Endothelial cell of umbilical vein (primary cell): ENCODE measurements at places on chromosomes 7 and 10.

GRCh38 chr10:72687035-72687434, 4.9 kb upstream of the MCU start:
- no peaks in the 10 kb centered on the region for H3K27me3 ChIP-seq
- DNase-seq: no peak
- no peak overlapping the region for H3K4me3 ChIP-seq
- H3K4me1 ChIP-seq: peaks cover 4% of the 10 kb centered on the region

- no peaks in the 10 kb centered on the region for H3K4me1 ChIP-seq
- no peaks in the 10 kb centered on the region for H3K27me3 ChIP-seq
- no peak overlapping the region for H3K4me3 ChIP-seq
- H3K36me3 ChIP-seq: no peaks in the 10 kb centered on the region
- no peak for DNase-seq
These were observed 767.0 kb downstream of the GRM8 start for GRCh38 chr7:126485791-126486190.

DNA sequence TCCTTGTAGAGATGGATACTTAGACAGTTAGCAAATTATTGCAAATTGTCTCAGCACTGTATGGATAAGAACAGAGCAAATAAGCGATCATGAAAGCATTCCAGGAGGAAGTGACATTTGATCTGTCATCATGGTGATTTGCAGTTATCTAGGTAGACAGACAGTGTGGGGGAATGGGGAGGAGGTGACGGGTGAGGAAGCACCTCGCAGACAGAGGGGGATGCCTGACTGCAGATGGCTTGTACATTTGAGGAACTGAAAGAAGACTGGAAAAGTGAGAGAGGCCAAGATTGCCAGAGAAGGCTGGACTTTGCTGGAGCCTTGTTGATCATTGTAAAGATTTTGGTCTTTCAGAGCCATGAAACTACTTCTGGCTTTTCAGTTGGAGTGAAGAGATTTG, 318.2 kb upstream of the CELF2 start:
- no peak for DNase-seq
- H3K27me3 ChIP-seq: no peaks in the 10 kb centered on the region
- H3K4me3 ChIP-seq: no peak overlapping the region

- no peaks in the 10 kb centered on the region for H3K27me3 ChIP-seq
- H3K36me3 ChIP-seq: no peaks in the 10 kb centered on the region
- H3K4me3 ChIP-seq: no peak overlapping the region
- DNase-seq: no peak
- no peak overlapping the region for H3K27ac ChIP-seq
- H3K4me1 ChIP-seq: no peaks in the 10 kb centered on the region
These were observed 75.3 kb downstream of the HIBADH start for GRCh38 chr7:27587429-27587828.

GRCh38 chr7:50362712-50363282, 58.3 kb downstream of the IKZF1 start:
- DNase-seq: no peak
- H3K36me3 ChIP-seq: no peaks in the 10 kb centered on the region
- no peak overlapping the region for H3K4me3 ChIP-seq
- no peaks in the 10 kb centered on the region for H3K27me3 ChIP-seq
- no peak overlapping the region for H3K27ac ChIP-seq

- H3K36me3 ChIP-seq: no peaks in the 10 kb centered on the region
- no peak overlapping the region for H3K27ac ChIP-seq
- H3K4me1 ChIP-seq: no peaks in the 10 kb centered on the region
- no peak overlapping the region for H3K4me3 ChIP-seq
- H3K27me3 ChIP-seq: no peaks in the 10 kb centered on the region
These were observed 149.8 kb upstream of the STEAP4 start for GRCh38 chr7:88456490-88456889.

DNA sequence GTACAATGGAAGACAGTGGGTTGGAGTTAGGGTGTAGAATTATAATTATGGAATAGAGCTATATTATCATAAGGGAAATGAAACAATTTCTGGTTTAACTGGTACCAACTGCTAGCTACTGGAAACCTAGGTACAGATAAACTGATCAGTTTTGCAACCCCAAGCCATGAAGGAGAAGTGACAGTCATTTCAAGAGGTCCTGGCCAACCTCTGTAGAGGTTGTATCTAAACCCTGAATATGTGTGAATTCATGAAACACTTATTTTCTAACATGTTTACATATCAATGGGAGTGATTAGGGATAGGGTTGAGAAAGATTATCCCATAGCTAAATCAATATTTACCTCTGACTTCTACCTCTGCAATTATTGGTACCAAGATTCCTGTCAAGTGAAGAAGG, 29.9 kb upstream of the CC2D2B start:
- no peak overlapping the region for H3K27ac ChIP-seq
- peaks cover 1% of the 10 kb centered on the region for H3K36me3 ChIP-seq
- no peak overlapping the region for H3K4me3 ChIP-seq
- no peaks in the 10 kb centered on the region for H3K4me1 ChIP-seq
- no peak for DNase-seq
